Stimulated activated CD4-positive, alpha-beta T cell treated with anti-CD3 and anti-CD28 coated beads, Interleukin-4, amount 100 ng/mL, for 1 hour (primary cell): ENCODE measurements at places on chromosomes 1 and 21.
A peak's percentile ranks its signal among the peaks of the same experiment; 100 is the strongest.

DNA sequence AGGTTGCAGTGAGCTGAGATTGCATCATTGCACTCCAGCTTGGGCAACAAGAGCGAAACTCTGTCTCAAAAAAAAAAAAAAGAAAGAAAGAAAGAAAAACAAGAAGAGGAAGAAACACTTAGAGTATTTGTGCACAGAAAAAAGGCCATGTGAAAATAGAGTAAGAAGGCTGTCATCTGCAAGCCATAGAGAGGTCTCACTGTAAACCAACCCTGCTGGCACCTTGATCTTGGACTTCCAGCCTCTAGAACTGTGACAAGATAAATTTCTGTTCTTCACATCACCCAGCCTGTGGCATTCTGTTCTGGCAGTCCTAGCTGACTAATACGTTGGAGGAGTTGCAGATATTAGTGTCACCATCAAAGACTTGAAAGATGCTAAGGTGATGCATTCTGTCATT is 12.1 kb upstream of the ZDHHC18 start:
- DNase-seq = no peak

GRCh38 chr1:243667591-243667990 is 182.5 kb downstream of the AKT3 start:
- no peak for DNase-seq

DNA sequence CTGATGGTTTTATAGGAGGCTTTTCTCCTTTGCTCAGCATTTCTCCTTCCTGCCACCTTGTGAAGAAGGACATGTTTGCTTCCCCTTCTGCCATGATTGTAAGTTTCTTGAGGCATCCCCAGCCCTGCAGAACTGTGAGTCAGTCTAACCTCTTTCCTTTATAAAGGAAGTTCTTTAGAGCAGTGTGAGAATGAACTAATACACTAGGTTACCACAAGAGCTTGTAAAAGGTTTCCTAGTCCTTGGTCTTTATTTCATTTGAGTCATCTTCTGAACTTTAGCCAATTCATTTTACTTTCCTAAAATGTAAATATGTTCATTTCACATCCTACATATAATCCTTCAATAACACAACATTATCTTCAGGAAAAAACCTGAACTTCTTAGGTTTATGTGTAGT is 365.3 kb downstream of the HHIPL2 start:
- no peak for DNase-seq

DNA sequence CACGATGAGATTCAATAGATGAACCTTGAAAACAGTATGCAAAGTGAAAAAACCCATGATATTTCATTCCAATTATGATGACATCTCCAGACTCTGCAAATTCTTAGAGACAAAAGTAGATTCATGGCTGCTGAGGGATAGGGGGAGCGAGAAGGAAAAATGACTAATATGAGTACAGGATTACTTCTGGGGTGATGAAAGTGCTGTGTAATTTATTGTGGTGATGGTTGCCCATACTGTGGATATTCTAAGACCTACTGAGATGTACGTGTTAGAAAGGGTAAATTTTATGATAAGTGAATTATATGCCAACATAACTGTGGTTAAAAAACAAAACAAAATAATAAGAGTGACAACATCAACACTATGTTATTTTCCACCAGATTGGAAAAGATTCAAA is 18.9 kb upstream of the RGS7 start:
- DNase-seq = no peak

DNA sequence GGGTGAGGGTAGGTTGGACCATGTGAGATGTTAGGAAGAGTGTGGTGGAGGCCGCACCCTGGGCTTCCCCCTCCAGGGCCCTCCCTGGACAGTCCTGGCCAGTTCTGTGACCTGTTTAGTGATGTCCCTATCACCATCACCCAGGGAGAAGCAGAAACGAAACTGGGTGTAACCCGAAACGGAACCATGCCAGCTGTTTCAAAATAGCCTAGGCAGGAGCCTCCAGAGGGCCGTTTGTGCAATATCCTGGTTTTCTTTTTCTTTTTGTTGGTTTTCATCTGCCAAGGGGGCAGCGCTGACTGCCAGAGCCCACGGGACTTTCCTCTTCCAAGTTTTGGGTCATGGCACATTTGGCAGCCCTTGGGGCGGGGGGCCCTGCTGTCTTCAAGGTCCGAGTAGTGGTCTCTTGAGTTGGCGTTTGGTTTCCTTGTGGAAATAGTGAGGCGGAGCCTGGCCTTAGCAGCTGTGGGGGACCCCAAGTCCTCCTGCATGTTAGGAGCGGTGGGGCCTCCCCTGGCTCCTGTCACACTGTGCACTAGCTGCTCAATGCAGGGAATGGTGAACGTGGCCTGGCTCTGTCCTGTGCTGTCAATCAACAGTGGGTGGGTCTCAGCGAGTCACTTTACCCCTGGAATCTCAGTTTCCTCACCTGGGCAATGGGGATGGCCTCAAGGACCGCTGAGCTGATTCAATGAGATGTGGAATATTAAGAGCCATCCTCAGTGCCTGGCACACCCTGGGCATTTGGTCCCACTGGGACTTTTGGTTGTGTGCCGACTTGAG is 90.7 kb downstream of the ARHGEF10L start:
- no peak for DNase-seq

DNA sequence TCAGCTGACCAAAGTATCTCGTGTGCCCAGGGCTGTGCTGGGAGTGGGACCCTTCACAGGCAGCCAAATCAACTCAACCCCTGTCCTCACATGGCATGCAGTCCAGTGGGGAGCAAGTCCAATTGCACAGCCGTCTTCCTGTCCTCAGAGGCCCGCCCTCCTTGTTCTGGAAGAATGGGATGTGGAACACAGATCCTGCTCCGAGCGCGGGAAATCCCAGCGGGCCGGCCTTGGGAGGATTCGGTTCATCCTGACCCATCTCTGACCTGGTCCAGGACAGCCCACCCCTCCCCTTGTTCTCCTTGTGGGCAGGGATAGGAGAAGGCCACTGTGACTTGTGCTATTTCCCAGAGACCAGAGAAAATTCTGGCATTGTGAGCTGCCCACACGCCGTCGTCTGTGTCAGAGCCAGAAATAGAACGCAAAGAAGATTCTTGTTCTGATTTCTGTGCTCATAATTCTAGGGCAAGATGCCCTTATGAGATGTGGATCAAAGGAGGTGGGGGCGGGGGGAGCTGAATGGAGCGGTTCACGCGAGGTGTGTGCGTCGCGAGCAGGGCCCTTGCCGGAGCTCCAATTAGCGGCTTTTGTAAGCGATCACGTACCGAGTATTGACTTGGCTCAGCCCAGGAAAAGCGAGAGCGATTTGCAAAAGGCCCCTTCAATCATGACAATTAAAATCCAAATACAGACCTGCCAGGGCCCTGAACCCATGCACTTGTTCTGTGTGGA is 79.2 kb downstream of the AJAP1 start:
- DNase-seq = no peak

DNA sequence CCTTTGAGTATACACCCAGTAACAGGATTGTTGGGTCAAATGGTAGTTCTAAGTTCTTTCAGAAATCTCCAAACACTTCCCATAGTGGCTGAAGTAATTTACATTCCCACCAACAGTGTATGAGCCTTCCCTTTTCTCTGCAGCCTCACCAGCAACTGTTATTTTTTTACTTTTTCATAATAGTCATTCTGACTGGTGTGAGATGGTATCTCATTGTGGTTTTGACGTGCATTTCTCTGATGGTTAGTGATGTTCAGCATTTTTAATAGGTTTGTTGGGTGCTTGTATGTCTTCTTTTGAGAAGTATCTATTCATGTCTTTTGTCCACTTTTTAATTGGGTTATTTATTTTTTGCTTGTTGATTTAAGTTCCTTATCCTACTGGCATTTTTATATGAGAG is 26.4 kb upstream of the LAMC1 start:
- no peak for DNase-seq

GRCh38 chr1:38129971-38130370 is 83.4 kb upstream of the POU3F1 start:
- DNase-seq = no peak

DNA sequence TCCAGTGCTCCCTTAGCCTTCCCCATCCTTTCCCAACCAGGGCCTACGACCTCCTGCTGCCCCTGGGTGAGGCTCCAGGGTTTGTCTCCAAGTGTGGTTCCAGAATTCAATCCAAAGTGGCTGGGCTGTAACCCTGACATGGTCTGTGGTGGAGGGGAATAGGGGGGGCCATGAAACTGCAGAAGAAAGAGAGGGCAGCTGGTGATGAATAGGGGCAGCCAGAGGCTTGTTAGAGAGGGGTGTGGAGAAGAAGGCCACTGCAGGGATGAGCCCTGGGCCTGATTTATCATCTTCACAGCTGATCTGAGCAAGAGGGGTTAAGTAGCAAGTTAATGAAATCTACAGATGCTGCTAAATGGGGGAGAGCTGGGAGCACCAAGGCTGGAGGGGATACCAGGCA is 12.9 kb upstream of the ERI3 start:
- no peak for DNase-seq

DNA sequence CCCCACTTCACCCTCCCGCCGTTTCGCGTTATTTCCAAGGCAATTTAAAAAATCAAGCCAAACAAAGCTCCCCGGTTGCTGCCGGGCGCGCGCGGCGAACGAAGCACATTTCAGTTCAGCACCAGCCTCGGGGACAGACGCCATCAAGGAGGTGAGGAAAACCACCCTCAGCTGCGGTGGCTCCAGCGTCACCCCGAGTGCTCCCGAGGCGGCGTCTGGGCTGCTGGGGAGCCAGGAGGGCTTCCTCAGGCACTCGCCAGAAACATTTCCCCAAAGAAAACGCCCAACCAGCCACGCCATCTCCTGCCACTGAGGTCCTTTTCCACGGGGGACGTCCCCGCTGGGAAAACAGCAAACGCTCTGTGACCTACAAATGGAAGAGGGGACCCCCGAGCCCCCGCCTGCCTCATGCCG is 623 bp downstream of the GNG4 start:
- DNase-seq = peak; percentile 56

- no peak for DNase-seq
Observed at GRCh38 chr1:81408419-81408818, 392.3 kb upstream of the ADGRL2 start.

DNA sequence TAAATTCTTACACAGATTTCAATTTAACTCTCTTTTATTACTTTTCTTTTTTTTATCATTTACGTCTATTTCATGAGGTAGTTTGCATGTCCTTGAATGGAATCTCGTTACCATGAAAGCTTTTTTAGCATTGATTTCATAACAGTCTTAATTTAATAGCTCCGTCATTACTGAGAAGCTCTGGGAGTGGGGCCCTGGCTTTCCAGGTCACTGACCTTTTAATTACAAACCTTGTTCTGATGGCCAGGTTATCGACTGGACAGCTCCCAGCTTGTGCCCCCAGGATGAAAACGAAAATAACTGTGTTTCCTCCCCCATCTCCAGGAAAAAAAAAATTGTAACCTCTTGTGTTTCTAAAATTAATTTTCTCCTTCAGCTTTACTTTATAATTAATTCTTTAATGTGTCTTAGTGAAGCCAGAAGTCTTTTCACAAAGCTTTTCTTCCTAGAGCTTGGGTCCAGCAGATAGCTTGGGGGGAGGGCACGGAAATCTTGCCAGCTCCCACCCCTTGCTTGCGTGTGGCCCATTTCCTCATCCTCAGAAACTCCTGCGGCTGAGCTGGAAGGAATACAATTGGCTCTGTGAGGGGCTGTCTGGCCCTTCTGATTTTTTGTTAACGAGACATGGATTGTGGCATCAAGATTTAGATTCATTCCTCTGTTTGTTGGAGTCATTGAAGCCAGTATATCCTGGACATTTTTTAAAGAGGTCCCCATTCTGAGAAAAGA is 65.7 kb downstream of the PEX14 start:
- no peak for DNase-seq

DNA sequence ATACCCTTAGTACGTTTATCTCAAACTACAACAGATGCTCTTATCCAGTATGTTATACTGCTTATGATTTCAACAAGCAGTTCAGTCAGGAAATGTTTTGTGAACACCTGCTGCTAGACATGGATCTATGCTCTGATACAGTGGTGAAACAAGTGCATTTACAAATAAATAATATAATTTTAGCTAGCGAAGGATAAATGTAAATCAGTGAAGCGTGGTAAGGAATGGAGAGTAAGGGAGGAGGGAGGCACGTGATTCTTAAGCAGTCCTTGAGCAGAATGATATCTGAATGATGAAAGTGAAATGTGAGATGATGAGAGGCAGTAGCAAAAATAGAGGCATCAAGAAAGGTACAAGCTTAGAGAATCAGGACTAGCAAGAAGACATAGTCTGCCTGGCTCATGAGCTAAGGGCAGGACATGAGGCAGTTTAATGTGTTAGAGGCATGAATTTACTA is 6.3 kb downstream of the TSNAX start:
- DNase-seq = no peak

GRCh38 chr1:160547422-160547821 is 24.4 kb upstream of the SLAMF6 start:
- no peak for DNase-seq

DNA sequence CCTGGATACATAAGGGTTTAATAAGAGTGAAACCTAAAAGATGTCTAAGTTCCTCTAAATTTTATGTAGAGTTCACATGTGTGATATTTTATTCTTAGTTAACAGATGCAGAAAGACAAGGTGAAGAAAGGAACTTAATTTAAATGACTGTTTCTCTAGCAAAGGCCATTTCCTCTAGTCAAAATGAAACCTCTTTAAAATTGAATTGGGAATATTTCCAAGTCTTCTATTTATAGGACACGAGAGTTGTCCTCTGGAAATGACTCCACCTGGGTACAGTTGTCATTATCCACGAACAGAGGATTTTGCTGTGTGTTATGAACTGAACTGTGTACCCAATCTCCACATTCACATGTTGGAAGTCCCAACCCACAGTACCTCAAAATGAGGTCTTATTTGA is 64.5 kb upstream of the KCNK1 start:
- DNase-seq = no peak

DNA sequence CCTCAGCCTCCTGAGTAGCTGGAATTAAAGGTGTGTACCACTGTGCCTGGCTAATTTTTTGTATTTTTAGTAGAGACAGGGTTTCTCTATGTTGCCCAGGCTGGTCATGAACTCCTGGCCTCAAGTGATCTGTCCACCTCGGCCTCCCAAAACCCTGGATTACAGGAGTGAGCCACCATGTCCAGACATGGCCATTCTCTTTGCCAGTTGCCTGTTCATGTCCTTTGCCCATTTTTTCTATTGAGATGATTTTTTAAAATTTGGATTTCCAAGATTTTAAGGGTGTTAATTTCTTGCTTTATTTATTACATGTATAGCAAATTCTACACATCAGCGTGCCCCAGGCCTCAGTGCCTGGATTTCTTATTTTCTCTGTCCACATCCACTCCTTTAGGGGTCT is 2.8 kb downstream of the POLR3GL start:
- no peak for DNase-seq

DNA sequence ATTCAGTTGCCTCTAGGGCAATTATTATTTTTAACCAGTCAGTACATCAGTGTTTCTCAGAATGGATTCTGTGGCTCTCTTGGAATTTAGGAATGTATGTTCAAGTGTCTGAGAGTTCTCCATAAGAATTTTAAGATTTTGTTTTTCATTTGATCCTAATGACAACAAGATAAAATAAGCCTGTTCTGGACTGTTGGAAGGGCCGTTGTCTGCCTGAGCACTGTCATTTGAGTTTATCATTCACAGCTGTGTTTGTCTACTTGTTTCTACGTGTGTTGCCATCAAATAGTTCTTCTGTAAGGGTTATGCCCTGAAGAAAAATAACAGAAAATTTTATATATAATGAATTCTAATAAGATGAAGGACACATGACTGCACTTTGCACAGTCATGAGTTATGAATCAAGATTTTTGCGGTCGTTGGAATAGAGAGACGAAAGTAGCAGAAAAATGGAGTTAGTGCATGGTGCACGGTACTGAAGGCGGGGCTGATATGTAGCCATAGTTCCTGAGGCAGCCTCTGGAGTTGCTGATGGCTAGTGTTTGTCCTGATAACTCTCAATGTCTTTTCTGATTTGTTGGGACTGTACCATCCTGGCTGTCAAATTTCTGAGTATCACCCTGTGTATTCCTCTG is 92.5 kb downstream of the NOS1AP start:
- DNase-seq = no peak

- no peak for DNase-seq
Observed at GRCh38 chr21:44999972-45000636, 60.3 kb downstream of the SLX9 start.
